ENCODE measurements at places on chromosomes 12 and 14. TPM values are rescaled to one million over a fixed set of nuclear protein-coding genes. Genes with fewer than 3 reads are reported as not detected.

DNA sequence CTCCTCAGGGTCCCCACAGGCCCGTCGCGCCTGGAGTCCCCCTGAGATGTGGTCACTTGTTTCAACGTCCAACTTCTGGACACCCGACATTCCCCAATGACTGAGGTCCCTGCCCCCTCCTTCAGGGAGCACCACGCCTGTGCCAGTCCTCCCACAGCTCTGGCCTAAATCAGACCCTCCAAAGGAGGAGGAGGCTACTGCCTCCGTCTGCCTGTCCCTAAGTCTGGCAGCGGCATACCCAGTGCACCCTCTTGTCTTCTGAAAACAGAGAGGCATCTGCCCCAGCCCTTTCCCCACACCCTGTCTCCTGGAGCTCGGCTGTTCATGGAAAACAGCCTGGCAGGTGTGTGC lies 46.2 kb downstream of the TESC start:
- DNase-seq = no peak

GRCh38 chr12:18837025-18837424 lies 99.1 kb downstream of the CAPZA3 start:
- no peak for DNase-seq

- no peak for DNase-seq
Measured at GRCh38 chr12:92762773-92763172, 60.0 kb downstream of the PLEKHG7 start.

DNA sequence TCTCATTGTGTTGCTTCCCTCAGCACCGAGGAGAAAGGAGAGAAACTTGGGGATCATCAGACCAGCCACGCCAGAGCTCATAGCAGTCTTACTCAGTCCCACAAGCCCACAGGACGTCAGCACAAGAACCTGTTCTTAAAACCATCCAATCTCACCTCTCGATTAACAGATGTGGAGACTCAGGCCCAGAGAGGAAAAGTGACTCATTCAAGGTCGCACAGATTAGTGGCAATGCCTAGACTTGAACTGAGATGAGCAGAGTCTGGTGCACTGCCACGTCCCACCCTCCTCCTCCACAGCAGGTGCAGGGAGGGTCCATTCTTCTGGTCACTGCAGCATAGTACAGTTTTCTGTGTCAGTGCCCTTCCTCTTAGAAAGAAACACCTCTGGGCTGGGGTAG lies 154.9 kb upstream of the PZP start:
- no peak for DNase-seq

The DAD1 gene
- 165 TPM for total RNA-seq

GRCh38 chr12:10214136-10214894 lies 1.6 kb downstream of the GABARAPL1 start:
- no peak for DNase-seq

DNA sequence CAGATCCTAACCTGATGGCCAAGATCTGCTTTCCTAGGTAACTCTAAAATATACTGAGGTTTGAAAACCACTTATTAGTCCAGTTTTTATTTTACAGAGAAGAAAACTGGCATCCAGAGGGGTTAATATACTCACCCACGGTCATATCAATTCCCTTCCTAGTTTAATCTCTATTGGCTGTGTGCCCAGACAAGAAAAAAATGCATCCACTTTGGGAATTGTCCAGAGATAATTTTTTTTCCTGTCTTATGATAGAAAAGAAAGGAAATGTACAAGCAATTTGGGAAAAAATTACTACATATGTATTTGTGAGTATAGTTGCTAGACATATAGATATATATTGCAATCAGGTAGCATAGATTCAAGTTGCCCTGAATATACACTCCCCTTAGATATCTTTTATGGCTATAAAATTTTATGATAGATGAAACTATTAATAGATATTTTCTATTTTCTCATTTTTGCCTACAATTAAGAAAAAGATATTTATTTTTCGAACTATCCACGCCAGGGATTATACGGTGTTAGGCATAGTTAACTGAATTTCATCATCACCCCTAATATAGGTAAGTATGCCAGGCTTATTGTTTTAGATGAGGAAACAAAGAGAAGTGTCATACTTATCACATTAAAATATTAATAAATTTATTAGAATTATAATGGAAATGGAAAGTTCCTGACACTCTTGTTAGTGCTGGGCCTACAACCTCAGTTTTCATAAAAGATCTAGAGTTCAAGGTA lies 100.5 kb upstream of the SLC38A2 start:
- DNase-seq = no peak

The ARID2 gene
- total RNA-seq = 18.3 TPM

DNA sequence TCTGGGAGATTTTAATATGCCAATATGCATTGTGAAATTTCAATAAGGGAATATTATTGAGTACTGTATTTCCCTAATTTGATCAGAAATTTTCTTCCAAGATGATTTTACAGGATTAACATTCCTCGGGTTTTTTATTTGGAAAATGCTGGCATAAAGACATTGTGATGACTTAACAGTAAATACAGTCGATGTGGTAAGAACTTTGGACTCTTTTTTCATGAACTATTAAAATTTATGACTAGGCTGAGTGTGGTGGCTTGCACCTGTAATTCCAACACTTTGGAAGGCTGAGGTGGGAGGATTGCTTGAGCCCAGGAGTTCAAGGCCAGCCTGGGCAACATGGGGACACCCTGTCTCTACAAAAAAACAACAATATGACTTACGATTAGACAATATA lies 197.1 kb upstream of the RASSF8 start:
- no peak for DNase-seq

DNA sequence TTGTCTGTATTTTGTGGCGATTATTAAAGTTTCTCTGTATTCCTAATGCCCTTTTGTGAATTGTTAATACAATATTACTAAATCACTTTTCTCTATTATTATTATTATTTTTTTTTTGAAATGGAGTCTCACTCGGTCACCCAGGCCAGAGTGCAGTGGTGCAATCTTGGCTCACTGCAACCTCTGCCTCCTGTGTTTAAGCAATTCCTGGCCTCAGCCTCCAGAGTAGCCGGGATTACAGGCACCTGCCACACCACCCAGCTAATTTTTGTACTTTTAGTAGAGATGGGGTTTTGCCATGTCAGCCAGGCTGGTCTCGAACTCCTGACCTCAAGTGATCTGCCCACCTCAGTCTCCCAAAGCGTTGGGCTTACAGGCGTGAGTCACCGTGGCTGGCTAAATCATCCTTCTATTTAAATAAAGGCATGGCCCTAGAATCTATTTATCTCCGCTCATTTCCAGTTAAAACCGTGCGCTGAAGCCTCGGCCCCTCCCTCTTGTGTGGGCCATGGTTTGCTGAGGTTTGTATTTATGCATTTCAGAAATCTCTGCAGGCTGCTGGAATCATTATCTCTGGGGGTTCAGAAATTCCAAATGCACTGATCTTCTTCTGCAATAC lies 1136.4 kb upstream of the TMEM132C start:
- no peak for DNase-seq

- peak; percentile 76 for DNase-seq
Measured at GRCh38 chr14:92945959-92946846, 23.3 kb downstream of the CHGA start.

The MYH6 gene
- 10,415 TPM for total RNA-seq

The SMCO2 gene
- total RNA-seq = not detected

The BEST3 gene
- 0.29 TPM for total RNA-seq

The SLIRP gene
- 164 TPM for total RNA-seq

DNA sequence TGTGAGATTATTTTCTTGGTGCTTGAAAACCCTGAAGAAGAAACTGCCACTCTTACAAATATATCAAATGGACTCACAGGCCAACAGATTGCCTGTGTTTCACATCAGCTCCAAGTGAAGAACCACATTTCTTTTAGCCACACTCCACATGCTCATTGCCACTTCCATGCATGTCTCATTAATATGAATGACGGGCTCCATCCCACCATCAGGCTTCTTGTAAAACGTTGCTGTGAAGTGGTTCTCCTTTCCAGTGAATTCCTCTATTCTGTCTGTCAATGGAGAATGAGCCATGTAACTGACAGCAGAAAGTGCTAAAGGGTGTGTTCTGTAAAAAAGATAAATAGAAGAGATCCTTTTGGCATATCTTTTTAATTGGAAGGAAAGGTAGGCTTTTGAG lies 188.2 kb upstream of the RMST start:
- DNase-seq = no peak

GRCh38 chr12:119177724-119178380 lies 879 bp upstream of the HSPB8 start:
- DNase-seq = no peak

The WDHD1 gene
- 2.6 TPM for total RNA-seq

- peak; percentile 12 for DNase-seq
Measured at GRCh38 chr12:599756-600155, 63.5 kb downstream of the NINJ2 start.

The KRT2 gene
- not detected for total RNA-seq

GRCh38 chr14:32372154-32372553 lies 43.1 kb downstream of the AKAP6 start:
- no peak for DNase-seq

The LRRC23 gene
- total RNA-seq = 10.5 TPM

The SLC38A4 gene
- total RNA-seq = 3.3 TPM

DNA sequence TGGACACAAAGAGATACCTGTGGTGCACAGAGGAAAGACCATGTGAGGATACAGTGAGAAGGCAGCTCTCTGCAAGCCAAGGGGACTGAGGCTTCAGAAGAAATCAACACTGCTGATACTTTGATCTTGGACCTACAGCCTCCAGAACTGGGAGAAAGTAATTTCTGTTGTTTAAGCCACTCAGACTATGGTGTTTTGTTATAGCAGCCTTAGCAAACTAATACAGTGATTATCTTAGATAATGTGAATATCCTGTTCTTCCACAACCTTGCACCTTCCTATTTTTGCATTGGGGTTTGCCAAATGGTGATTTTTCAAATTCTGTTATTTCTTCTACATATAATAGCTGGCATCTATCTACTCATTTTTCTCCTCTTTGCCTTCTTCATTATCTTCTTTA lies 8.2 kb upstream of the C14orf93 start:
- DNase-seq = no peak

DNA sequence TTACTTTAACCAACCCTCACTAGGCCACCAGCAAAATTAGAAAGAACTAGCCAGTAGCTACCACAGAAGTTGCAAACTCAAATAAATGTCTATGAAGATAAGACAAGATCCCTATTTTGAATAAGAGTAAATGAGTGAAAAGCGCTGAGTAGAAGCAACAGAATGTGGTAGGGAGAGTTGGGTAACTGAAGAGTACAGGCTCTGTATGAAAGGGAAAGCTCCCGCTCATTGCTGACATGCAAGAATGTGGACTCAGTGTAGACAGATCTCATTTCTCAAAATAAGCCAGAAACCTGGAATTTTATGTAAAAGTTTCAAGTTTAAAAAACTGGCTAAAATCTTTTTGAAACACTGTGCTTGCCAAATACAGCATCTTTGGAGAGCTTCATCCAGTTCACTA lies 63.9 kb downstream of the NAV3 start:
- DNase-seq = no peak

DNA sequence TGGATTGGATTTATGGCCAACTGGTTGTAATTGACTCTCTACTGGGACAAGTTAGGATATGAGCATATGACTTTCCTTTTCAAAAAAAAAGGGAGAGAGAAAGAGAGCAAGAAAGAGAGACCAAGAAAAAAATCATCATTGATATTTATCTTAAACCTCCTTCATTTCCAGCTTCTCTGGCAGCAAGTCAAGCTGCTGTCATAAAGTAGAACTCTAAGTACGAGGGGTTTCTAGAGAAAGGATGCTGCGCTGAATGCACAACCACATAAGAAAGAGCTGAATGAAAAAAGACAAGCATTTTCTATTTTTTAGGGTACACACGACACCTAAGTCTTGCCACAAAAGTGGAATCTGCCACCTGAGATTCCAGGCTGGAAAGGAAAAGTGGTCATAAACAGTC lies 182.6 kb downstream of the SLC25A21 start:
- DNase-seq = no peak

DNA sequence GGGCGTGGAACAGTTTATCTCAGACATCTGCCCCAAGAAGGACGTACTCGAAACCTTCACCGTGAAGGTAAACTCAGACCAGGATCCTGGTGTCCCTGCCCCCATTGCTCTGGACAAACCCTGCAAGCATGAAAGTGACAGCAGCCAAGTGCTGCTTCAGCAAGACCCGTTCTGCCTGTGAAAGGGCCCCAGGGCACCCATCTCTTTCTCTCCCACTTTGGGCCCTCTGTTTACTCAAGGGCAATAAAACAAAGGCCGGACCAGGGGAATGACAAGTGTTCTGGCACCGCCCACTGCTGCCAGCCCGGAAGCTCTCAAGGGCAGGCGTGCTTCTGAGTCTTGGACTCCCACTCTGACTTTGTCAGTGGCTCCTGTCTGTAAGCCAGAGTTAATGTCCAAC lies 35.3 kb downstream of the CD9 start:
- no peak for DNase-seq

DNA sequence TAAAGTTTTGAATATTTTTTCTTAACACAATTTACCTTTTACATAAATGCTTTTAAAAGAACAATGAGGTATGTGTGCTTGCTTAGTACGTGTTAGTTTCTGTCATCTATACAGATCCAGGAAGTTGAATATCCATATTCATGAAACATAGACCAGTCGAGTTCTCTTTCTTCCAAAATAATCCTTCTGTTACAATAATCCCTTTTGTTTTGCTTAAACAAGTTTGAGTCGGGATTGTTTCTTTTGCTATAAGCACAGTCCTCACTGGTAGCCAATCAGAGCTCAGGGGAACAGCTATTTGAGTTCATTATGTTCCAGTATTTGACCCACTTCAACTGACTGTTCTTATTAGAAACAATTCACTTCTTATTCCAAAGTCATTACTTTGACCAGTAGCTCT lies 214.7 kb upstream of the FLRT2 start:
- DNase-seq = no peak

- no peak for DNase-seq
Measured at GRCh38 chr12:54430471-54431069, 11.5 kb upstream of the ITGA5 start.

GRCh38 chr12:88381466-88381865 lies 198.8 kb downstream of the KITLG start:
- no peak for DNase-seq

GRCh38 chr12:102463659-102464249 lies 16.6 kb downstream of the IGF1 start:
- DNase-seq = no peak

GRCh38 chr14:74924061-74924460 lies 1.0 kb upstream of the RPS6KL1 start:
- no peak for DNase-seq

The CARMIL3 gene
- 0.62 TPM for total RNA-seq

GRCh38 chr12:15474766-15475165 lies 152.5 kb downstream of the PTPRO start:
- DNase-seq = no peak

The NEDD8 gene
- total RNA-seq = 162 TPM

DNA sequence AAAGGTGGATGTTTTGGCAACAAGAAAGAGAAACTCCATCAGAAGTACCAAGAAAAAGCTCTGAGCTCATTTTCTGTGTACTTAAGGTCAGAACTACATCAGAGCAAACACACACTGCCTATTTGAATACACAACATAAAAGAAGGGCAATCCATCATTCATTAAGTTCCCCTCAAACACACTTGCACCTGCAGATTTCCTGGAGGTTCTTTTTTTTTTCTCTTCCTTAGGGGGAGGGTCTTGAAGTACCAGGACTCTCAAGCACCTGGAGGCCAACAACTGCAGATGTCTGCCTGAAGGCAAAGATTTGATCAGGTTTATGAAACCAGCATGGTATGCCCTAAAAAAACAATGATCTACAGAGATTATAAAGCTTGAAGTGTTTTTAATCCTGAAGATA lies 26.1 kb upstream of the PTHLH start:
- DNase-seq = no peak
